ENCODE measurements at places on chromosomes 12 and 14.

- DNase-seq, result no peak
Observed at GRCh38 chr12:39814626-39815025, 195.0 kb upstream of the ABCD2 start.

DNA sequence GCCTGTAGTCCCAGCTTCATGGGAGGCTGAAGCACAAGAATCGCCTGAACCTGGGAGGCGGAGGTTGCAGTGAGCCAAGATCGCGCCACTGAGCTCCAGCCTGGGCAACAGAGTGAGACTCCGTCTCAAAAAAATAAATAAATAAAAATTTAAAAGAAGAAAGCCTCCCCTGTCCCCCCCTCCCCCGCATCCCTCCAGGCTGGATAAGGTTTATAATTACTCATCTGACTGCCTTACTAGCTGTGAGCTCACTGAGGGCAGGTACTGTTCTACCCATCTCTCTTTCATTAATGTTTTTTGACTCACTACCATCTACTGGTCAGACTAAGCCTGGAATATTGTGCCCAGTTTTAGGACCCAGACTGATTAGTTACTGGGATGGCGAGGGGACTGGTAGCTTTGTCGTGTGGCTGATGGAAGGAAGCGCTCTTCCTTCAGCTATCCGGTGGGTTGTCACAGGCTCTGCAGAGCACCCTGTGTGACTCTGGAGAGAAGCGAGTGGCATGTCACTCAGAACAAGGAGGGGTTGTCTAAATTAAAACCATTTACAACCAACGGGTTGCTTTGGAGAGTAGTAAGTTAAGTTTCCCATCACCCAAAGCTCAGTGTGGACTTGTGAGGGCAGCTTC is 16.9 kb downstream of the EVL start:
- no peak for DNase-seq

DNA sequence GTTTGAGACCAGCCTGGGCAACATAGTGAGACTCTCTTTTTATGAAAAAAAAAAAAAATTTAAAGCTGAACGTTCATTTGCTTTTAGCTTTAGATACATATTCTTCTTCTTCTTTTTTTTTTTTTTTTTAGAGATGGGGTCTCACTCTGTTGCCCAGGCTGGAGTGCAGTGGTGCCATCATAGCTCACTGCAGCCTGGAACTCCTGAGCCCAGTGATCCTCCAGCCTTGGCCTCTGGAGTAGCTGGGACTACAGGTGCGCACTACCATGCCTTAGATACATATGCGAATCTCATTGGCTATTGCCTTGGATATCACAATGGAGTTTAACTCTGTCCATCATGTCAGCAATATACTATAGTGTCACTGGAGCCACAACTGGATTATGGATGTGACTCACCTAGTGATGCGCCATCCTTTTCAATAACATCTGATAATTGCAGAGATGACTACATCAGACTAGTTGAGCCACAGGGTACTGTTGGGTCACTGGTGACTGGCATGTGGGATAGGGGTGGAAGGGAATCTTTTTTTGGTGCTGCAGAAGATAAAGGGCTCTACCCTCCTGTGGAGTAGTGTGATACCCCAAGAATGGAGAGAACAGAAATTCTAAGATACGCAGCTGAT is 2.7 kb upstream of the ADIPOR2 start:
- DNase-seq, result no peak

DNA sequence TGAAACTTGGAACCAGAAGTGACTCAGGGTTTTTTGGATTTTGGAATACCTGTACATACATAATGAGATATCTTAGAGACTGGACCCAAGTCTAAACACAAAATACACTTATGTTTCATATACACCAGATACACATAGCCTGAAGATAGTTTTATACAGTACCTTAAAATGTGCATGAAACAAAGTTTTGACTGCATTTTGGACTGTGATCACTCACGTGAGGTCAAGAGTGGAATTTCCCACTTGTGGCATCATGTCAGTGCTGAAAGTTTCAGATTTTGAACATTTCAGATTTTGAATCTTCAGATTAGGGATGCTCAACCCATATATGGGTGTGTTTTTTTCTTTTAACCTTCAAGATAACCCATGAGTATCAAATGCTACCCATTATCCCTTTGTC is 6.6 kb downstream of the SBNO1 start:
- DNase-seq, result no peak

DNA sequence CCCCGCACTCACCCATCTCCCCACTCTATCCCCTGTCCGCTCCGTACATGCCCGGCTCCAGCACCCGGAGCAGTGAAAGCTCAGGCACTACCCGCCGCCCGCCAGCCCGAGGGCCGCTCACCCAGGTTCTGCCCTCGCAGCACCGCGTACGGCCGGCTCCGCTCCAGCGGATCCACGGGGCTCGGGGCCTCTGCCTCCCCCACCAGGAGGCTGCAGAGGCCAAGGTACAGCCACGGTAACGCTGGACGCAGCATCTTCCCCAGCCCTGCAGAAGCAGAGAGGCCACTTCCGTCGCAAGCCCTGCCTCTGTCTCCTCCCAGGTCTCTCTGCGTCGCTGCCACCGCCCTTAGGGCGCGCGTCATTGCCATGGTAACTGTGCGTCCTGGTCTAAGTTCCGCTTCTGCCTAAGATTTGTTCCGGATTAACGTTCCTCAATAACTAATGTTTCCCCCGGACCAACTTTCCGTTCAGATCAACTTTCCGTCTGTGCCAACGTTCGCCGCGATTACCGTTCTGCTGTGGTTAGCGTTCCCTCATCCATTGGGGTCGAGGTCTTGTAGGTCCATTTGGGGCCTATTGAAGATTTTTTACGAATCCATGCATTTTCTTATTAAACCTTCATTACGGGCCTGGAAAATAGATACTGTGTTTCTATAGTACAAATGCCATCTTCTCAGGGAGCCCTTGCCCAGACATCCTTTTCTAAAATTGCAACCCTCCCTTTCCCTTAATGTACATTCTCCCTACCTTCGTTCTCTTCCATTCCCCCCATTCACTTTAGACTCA is at the start of gene C12orf76:
Gene C12orf76 (minus strand): TSS at position 281 of the 786 bp plus-strand sequence. CDS start 27 bp downstream, at position 254.
- peak; percentile 94 for DNase-seq

GRCh38 chr12:120741476-120742421 is 16.1 kb downstream of the ACADS start:
- DNase-seq, result no peak

DNA sequence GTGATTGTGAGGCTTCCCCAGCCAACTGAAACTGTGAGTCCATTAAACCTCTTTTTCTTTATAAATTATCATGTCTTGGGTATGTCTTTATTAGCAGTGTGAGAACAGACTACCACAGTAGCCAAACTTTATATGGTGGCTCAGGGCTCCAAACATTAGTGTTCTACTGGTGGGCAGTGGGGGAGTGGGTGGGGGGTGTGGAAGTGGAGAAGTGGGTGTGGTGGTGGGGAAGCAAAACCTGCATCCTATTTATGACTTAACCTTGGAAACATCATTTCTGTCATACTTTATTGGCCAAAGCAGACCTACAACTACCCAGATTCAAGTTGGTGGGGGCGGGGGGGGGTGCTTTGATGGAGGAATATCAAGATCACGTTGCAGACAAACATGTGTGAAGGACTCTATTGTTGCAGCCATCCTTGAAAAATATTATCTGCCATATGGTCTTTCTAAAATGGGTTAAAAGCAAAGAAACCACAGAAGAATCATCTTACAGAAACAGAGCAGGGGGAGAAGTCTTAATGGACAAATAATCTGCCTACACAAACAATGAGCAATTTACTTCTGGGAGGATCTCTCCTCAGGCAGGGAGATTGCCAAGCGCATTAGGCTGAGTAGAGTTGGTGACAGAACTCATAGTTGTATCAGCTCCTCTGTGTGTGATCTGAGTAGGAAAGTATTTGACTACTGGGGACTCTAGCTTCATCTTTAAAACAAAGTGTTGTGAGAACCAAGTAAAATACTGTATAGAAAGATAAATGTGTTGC is 1.4 kb upstream of the PWP1 start:
- no peak for DNase-seq

- DNase-seq, result no peak
Observed at GRCh38 chr12:122918827-122919226, 22.9 kb upstream of the VPS37B start.

DNA sequence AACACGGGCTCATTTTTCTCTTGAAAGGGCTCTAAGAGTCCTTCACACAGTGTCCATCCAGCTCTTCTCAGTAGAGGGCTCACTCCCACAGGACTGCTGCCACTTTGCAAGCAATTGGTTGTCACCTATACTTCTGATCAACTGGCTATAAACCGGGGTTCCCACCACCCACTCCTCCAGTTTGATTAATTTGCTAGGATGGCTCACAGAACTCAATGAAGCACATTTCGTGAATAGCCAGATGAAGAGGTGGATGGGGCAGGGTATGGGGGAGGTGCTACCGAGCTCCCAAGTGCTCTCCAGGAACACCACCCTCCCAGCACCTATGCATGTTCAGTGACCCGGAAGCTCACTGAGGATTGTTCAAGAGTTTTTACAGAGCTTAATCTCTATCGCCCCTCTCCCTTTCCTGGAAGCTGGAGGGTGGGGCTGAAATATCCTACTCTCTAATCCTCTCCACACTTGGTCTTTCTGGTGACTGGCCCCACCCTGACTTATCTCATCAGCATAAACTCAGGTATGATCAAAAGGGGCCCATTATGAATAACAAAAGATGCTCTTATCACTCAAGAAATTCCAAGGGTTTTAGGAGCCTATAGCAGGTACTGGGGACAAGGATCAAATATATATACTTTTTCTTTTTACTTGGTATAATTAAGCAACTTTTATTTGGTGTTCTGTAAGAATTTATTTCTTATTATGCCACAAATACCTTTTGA is 13.9 kb upstream of the EGLN3 start:
- no peak for DNase-seq

- no peak for DNase-seq
Observed at GRCh38 chr12:95085612-95086011, 12.2 kb upstream of the NR2C1 start.

- DNase-seq, result no peak
Observed at GRCh38 chr14:87149583-87150354, 843.2 kb downstream of the GALC start.

- DNase-seq, result no peak
Observed at GRCh38 chr12:102342281-102343006, 137.9 kb downstream of the IGF1 start.

DNA sequence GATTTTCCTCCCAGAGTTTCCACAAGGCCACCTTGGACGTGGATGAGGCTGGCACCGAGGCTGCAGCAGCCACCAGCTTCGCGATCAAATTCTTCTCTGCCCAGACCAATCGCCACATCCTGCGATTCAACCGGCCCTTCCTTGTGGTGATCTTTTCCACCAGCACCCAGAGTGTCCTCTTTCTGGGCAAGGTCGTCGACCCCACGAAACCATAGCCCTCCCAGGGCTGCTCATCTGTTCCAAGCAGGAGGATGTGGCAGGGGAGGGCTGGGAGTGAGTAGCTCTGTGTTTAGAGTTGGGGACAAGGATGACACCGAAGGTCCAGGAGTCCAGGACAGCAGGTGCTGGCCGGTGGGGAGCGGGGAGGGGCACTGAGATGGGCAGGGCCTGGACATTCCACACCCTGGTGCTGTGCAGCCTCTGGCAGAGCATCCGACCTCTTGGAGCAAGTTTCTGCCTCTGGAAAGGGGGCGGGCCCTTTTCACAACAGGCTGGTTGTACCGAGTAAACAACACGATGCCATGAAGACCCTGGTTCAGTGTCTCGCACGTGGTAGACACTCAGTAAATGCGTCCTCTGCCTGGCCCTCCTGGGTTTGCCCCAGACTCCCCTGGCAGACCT is 8.2 kb downstream of the SERPINA4 start:
- no peak for DNase-seq

DNA sequence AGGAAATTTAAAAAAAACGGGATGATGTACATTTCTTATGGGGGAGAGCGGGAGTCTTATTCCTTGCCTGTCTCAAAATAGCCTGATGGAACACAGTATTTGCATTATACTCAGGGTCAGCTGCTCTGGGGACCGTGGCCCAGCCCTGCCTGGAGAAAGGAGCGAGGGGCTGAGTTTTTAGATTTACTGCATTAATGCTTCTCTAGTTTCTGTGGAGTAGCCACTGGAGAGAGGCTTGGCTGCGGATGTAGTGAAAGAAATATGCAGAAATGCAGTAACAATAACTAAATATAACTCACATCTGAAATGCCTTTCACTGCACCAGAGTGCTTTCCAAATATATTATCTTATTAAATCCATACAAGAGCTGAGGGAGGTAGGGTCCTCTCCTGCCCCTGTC is 87.6 kb upstream of the MAP1LC3B2 start:
- no peak for DNase-seq

- DNase-seq, result peak; percentile 99
Observed at GRCh38 chr12:101830367-101831325, at the start of gene GNPTAB. Gene GNPTAB, minus strand, starts transcription at chr12:101830959. Its CDS starts 284 bp downstream, at chr12:101830675.

- no peak for DNase-seq
Observed at GRCh38 chr12:2190085-2190484, 137.3 kb downstream of the CACNA1C start.

DNA sequence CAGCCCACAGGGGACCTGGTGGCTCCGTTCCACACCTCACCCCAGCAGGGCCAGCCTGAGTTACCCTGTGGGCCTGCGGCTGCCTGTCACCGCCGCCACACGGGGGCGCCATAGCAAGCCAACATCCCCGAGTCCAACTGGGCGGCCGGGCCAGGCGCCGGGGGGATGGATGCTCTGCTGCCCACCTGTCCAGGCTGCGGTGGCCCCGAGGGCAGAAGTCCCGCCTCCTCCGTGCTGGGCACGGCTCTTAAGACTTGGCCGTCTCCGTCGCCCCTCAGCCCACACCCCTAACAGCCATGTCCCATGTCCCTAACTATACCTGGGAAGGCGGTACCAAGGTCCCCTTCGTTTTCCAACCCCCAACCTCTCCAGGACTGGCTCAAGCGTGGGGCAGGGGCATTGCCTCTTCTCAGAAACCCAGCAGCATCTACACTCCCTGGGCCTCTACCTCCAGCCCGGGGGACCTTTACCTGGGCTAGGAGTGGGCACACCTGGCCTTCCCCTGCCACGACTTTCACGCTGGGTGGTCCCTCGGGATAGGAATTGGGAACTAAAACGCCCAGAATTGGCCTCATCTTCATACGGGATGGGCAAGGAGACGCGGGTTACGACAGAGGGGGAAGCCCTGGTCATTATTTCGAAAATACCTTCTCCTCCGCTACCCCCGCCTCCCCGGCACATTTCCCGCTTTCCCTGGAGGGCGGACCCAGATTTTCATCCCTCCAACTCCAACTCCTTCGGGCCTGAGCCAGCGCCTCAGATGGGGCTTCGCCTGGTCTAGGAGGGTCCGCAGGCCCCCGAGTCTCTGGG is 1.1 kb upstream of the CYP46A1 start:
- peak; percentile 93 for DNase-seq

- DNase-seq, result no peak
Observed at GRCh38 chr12:112275207-112275606, 107.0 kb downstream of the HECTD4 start.

GRCh38 chr14:101097109-101097793 is 193.7 kb upstream of the RTL1 start:
- DNase-seq, result no peak

- DNase-seq, result peak; percentile 78
Observed at GRCh38 chr12:3803865-3804472, 51.1 kb upstream of the CRACR2A start.

GRCh38 chr14:80536456-80536855 is 325.2 kb upstream of the DIO2 start:
- DNase-seq, result no peak

Data from ecto neural progenitor cell (in vitro differentiated cells).